Activated CD4-positive, alpha-beta T cell treated with anti-CD3 and anti-CD28 coated beads for 4 hours (primary cell): ENCODE measurements at places on chromosomes 16 and 17.

DNA sequence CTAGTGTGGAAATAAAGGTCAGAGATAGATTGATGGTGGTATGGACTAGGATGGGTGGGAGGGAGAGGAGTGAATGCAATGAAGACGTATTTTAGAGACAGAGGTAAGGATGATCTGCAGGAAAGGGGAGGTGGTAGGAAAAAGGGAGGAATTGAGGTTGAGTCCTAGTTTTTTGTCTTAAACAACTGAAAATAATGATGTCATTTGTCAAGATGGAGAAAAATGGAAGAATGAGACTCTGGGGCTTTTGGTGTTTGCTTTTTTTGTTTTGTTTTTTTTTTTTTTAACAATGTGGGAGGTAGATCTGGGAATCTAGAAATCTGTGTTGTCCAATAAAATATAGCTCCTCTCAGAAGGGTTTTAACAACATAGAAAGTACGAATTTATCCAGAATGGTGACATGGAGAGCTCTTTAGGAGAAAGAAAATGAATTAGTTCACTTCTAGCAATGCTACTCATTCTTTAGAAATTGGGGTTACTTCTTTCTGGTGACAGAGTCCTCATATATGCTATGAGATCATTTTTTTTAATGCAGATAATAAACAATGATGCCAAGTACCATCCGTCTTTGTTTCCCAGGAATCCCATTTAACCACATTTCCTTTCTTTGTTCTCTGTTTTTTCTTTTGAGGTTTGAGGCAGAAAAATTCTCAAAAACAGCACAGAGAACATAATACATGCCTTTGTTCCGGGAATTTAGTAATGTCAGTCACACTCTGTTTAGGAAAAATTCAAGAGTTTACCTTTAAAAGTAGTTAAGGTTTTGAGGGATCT lies 225.3 kb upstream of the COX10 start:
- DNase-seq = no peak

- DNase-seq = no peak
These were observed 61.0 kb upstream of the CHMP6 start for GRCh38 chr17:80930335-80931279.

GRCh38 chr16:87295259-87295658 lies 21.9 kb downstream of the C16orf95 start:
- DNase-seq = no peak

DNA sequence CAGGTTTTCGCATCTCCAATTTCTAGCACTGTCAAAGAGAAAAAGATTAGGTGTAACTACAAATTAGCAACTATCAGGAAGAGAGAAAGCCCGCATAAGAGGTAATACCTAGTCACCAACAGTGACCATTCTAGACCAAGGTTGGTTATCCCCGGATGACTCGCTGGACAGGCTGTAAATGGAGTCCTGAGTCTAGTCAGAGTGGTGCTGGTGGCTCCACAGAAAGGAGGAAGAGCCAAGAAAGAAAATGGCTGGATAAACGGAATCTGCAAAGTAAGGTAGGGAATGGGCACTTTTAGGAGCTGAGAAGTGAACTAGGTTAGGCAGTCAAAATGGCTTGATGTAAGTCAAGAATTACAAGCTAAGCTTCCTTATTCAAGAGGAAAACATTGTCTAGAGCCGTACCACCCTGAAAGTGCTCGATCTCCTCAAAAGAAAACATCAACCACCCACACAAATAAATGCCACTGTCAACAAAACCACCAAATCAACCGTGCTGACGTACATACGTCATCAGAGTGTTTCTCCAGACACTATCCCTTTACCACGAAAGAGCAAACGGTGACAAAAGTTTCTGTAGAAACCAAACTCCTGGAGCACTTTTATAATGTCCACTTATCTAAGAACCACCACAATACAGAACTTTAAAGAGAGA lies 2.2 kb downstream of the GSPT1 start:
- DNase-seq = peak; percentile 26

GRCh38 chr17:44955674-44956425 lies 8.3 kb upstream of the KIF18B start:
- no peak for DNase-seq

DNA sequence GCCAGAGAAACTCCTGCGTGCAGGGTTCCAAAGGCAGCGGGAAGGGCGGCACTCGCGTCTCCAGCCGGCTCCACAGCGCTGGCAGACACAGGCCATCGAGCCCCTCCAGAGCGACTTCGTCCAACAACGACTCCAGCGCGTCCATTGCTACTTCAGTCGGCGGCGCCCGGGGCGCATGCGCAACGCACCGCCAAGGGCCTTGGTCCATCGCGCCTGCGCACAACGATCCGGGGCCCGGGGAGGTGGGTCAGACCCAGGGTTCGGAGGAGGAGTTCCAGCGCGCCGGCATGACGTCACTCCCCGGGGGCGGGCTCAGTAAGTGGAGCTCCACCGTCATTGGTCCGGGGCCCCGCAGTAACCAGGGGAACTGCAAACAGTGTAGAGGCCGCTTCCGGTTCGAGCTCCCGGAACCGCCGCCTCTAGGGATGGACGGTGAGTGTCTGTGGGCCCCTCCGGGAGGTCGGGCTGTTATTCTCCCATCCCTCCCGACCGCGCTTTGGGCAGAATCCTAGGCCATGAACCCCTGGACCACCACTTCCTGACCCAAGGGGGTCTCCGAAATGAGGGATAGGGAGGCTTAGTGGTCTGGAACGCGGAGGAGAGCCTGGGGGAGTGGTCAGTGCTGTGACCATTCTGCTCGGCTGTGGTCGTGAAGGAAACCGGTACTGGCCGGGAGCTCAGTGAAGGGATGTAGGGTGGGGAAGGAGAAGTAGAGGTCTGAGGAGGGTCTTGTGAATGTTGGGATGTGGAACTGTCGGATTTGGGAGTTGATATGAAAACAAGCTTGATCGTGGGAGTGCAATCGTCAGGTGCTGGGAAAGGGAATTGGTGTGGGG lies at the start of the genes GTF3C1 and KATNIP:
GTF3C1 (minus strand) TSS at position 168 of the 836 bp plus-strand sequence; CDS start at position 145, 23 bp downstream.
KATNIP (plus strand) TSS at position 399 of the 836 bp plus-strand sequence; CDS start at position 426, 27 bp downstream.
- peak; percentile 100 for DNase-seq

- no peak for DNase-seq
These were observed 84.3 kb downstream of the MARCHF10 start for GRCh38 chr17:62723842-62724241.

DNA sequence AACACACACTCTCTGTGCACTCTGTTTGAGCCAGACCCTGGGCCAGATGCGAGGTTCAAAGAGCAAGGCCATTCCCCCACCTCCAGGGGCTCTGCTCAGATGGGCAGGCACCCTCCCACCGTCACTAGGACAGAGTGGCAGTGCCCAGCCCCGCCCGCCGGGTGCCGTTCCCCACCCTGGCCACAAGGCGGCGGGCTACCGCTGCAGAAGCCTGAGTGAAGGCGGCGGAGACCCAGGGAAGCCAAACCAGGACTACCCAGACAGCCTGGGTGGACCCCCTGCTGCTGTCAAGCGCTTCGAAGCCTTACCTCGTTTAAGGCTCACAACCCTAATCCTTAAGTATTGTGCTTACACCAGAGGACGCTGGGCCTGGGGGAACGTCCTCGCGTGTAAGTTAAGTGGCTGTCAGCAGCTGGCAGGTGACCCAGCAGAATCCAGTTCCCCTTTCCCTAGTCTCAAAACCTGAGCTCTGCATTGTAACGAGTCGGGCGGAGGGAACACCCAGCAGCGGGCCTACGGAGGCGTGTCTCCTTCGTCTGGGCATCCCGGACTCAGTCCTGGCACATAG lies 4.5 kb downstream of the ARHGAP27 start:
- peak; percentile 76 for DNase-seq

- no peak for DNase-seq
These were observed 1.8 kb downstream of the SOCS1 start for GRCh38 chr16:11253995-11254912.

DNA sequence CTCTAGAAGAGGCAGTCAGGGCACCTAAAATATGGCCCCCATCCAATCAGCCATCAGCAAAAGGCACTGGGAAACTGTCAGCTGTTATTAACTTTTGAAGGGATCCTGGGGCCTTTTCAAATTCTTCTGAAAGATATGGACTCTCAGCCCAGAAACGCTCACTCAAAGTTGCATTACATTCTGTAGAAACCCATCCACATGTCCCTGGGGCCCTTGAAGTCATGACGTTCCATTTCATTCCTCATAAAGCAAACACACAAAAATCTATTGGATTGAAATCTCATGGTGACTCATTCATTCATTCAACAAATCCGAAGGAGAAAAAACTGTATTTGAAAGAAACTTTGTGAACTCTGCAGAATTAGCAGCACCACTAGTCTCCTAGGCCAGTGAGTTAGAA lies 215.3 kb downstream of the C16orf95 start:
- DNase-seq = no peak

DNA sequence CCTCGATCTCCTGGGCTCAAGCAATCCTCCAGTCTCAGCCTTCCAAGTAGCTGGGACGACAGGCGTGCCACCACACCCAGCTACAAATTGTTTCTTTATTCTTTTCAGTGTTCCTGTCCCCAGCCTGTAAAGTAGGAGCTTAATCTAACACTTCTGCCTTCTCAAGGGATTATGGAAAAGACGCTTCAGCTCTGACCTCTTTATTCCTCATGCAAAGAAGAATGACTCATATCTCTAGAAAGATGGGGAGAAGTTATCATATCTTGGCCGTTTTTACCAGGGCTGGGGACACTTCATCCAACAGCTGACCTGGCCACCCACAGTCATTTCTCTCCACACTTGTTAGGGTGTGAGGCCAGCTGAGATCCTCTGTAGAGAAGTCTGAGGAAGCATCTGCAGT lies 172.6 kb downstream of the HAPSTR1 start:
- no peak for DNase-seq

DNA sequence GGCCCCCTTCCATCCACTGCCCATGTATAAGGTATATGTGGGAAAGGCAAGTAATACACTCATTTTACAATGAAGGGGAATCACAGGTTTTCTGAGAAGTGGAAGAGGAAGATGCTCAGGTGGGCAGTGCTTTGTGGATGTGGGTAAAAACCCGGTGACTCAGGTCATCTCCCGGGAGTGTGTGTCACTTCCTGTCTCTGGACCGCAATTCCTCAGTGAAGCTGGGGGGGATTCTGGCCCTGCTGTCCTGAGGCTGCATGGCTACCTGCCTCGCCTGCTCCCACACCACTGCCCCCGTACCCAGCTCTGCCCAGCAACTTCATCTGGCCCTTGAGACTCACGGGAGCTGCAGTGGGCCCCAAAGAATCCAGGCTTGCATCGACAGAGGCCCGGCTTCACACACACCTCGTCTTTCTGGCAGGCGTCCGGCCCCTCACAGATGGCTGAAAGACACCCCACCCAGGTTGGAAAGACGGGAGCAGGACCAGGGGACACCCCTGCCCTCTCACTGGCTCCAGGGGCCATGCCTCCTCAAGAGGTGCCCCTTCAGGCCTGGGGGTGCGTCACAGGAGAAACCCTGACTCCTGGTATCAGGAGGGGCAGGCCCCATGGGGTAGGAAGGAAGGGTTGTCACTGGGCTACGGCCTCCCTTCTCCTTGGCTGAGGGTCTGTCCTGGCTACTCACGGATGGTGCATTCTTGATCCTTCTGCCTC lies 882 bp downstream of the SCARF1 start:
- peak; percentile 39 for DNase-seq

GRCh38 chr17:75861927-75862317 lies 6.8 kb upstream of the WBP2 start:
- DNase-seq = no peak

DNA sequence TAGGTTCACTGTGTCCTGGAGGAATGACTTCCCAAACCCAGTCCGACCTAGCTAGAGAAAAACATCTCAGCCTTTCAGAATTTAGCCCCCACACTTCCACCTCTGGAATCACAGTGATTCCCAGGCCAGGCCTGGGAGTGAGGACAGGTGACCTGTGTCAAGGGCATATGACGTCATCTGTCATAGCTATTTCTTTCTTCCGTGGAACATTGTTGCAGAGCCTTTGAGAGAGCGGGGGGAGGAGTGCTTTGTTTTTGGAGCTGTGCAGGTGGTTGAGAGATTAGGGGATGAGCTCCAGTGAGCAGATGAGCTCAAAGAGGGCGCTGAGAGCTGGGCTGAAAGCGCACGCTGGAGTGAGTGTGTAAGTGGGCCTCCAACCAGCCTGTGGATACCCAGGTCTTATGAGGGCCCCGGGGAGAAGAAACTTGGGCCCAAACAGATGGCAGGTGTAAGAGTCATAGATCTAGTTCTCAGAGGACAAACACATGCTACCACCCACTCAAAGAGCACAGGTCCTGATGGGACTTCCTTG lies 344.8 kb downstream of the SNX29 start:
- no peak for DNase-seq

GRCh38 chr16:17211797-17212196 lies 259.0 kb downstream of the XYLT1 start:
- peak; percentile 7 for DNase-seq

DNA sequence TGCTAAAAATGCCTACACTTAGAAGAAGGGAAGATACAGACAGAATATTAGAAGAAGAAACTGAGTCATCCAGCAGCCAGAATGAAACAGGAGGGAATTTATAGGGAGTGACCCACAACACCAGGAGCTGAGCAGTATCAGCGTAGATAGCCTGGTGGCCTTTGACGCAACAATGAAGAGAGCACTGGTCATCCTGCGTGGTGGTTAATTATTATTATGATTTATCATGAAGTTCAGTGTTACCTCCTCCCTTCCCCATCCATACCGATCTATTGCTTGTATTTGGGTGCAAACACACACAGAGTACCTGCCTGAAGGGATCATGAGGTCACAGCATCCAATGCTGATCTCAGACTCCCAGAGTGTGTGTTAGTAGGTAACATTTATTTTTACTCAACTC lies 38.5 kb downstream of the ERCC4 start:
- no peak for DNase-seq

- DNase-seq = no peak
These were observed 4.7 kb downstream of the PRAC1 start for GRCh38 chr17:48717367-48718226.

DNA sequence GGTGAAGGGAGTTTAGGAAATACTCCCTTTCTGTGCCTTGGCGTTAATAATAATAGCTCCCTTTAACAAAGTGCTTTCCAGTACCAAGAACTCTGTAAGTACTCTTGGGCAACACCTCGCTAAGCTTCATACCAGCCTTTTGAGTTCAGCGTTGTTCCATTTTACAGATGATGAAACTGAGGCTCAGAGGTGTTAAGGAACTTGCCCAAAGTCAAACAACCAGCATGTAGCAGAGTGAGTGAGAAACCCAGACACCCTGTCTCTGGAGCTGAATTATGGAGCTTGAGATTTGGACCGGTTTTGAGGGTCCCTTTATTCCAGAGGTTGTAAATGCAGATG lies 607 bp downstream of the KATNIP start:
- DNase-seq = no peak

DNA sequence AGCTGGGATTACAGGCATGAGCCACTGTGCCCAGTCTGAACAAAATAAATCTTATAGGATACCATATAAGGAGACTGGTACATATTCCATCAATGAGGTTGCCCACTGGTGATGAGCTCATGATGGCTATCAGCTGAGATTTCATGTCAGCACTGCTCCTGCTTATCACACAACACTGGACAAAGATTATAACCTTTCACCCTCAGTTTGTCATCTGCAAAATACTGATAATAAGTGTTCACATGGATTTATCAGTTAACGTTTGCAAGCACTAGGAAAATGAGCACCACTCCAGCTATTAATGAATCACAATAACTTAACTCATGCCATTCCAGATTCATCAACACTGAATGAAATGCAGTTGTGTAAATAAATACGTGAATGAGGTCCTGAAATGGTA lies 83.7 kb downstream of the SSH2 start:
- no peak for DNase-seq
